ENCODE measurements at places on chromosomes 7 and 10. TPM values are rescaled to one million over a fixed set of nuclear protein-coding genes. Genes with fewer than 3 reads are reported as not detected.

- DNase-seq = no peak
These were observed 255.6 kb downstream of the GFRA1 start for GRCh38 chr10:116017405-116017804.

Gene EEPD1
- total RNA-seq = 6.3 TPM

DNA sequence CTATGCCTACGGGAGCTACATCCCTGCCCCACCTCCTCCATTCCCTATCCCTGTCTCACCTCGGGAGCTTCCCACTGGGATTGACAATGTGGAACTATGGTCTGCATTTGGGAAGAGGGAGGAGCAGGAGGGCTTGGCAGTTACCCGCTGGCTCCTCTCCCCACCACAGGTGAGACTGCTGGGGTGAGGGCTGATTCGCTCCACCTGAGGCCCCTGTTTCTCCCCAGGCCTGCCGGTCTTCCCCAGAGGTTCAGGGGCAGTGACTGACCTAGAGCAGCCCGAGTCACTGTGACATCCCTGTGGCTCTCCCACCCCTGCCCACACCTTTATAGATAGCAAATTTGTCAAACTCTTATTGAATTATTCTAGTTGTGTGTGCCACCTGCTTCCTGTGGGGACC lies 252.6 kb downstream of the GLRX3 start:
- no peak for DNase-seq

DNA sequence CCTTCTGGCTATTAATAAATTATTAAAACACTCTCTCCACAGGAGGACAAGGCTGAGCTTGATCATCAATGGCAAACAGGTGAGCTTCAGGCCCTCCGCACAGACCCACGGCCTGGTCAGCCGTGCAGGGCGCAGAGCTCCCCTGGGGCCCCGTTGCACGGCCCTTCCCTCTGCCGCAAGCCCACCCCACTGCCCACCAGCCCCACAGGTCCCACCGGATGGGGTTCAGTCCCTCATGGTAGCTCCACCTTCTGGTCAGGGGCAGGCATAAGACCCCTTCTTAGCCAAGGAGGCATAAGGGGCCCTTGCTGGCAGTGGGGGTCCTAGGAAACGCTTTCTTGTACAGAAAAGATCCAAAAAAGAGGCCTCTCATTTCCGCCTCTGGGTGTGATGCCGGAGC lies 84.6 kb downstream of the MAD1L1 start:
- DNase-seq = no peak

Gene NDUFB8
- 162 TPM for total RNA-seq

DNA sequence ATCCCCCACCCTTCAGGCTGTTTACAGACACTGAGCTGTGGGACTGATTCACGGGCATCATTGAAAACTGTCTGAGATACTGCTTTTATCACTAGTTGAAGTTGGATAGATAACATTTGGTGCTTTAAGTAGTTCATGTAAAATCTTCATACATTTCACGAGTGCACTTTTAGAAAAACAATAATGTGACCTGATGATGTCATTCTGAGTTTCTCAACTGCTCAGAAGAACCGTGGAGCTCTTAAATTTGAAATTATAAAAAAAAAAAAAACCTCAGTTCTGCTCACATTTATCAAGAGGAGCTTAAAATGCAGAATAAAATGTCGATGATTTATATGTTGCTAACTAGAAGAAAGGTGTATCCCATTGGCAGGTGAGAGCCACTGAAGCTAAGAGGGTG lies 81.5 kb downstream of the GALNT11 start:
- no peak for DNase-seq

Gene LRMDA
- total RNA-seq = not detected

- DNase-seq = no peak
These were observed 58.7 kb upstream of the TFEC start for GRCh38 chr7:116089293-116089692.

Gene HTR5A
- not detected for total RNA-seq

Gene RAMP3
- total RNA-seq = not detected

Gene PHKG1
- total RNA-seq = 2.9 TPM

DNA sequence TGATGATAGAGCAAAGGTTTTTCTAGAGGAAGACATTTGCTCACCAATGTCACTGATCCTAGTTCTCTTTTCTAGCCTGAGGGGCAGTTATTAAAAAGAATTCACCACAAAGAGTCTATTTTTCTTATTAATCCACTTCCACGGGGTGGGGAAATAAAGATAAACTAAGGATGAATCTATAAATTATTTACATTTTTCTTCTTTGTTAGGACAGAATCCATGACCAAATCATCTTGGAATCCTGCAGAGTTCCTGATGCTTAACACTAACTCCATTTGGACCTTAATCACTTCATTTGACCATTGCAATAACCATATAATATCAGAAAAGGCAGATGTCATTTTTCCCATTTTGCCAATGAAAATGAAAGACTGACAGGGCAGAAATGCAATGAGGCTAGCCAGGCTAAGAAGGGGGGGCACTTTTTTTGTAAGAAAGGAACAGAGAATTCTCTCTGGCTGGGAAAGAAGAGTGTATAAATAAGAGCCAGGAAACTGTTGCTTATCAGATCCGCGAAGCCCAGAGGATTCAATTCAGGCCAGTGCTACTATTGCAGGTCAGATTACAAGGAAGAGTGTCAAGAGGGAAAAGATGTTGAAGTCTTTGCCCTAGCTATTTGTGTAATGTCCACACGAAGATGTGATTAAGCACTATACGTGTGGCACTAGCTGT lies 433.2 kb downstream of the TNS3 start:
- DNase-seq = no peak

Gene PSD
- total RNA-seq = 4.9 TPM

- no peak for DNase-seq
These were observed 68.5 kb downstream of the SLC25A13 start for GRCh38 chr7:96253441-96253840.

DNA sequence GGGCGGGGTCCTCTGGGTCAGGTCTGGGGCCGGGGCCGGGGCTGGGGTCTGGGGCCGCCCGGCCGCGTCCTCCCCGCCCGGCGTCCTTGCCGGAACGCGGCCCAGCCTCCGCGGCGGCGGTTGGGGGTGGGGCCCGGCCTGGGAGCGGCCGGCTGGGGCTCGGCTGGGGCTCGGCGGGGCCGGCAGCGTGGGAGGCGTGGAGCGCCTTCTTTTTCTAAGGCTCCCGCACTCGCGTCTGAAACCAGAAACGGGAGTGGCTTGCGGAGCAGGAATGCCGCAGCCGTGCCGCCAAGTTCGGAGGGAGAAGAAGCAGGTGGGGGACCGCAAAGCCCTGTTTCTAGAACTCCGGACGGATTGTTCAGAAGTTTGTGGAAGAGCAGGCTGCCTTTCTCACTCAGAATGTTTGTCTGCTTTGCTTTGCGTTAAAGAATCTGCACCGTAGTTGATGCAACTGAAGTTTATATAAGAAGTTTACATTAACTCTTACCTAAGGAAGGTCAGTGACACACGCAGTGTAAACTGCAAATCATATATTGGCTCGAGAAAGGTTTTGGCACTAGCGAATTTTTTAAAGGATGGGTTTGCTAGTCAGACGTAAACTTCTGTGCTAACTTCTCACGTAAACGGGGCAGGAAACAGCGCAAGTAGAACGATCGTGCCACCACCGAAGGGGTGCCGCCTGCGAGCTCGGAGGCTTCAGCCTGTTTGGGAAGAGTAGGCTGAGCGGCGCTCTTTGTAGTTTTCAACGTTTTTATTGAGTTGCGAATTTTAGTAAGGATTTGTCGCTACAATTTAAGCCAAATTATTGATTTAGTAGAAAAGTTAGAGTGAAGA lies 729 bp downstream of the DNAJB6 start:
- DNase-seq = peak; percentile 64

- DNase-seq = no peak
These were observed 17.9 kb downstream of the MMP21 start for GRCh38 chr10:125757742-125758141.

GRCh38 chr7:415646-416525 lies 103.8 kb downstream of the PDGFA start:
- DNase-seq = no peak

- DNase-seq = no peak
These were observed 74.5 kb downstream of the BMPER start for GRCh38 chr7:33979807-33980355.

DNA sequence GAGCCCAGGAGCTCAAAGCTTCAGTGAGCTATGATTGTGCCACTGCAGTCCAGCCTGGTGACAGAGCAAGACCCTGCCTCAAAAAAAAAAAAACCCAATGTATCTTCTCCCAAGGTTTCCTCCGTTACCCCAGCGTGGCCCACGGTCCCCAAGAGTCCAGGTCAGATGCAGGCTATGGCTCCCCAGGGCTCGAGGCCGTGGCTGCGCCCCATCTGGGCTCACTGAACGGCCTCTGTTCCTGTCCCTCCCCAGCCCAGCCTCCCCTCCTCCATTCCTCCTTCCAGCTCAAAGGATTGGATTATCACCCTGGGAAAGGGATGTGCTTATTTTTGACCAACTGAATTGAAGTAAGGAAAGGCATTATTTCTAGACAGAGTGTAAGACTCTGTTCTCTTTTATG lies 31.0 kb downstream of the STK32C start:
- no peak for DNase-seq

DNA sequence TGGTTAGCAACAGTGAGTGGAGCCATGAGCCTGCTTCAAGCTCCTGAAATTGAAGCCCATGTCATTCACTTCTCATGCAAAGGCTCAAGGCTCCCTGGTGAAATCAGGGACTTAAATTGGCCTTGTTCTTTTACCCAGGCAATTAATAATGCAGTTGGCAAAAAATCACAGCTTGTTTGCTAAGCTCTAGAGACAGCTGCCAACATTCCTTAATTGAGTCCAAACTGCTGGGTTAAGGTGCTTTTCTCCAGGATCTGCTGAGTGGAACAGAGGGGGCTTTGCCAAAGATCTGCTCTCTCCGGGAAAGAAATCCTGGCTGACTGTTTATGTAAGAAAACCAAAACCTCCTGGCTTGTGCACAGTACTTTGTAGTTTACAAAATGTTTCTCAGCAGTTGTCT lies 257.6 kb upstream of the GHITM start:
- no peak for DNase-seq

DNA sequence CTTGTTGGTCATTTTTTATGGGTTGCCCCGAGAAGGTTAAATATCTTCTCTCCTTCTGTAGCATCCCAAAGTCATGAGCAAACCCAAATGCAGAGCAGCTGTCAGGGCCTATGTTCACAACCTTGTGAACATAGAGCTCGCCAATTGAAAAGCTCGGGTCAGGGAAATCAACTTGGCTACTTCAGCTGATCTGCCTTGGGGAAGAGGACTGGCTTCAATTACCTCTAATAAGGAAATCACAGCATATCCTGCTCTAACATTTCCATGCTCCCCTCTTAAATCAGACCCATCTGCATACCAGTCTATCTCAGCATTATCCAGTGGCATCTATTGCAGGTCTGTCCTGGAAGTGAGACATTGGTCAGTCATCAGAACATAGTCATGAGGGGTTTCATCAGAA lies 105.6 kb downstream of the ANKRD26 start:
- DNase-seq = no peak

- no peak for DNase-seq
These were observed 11.4 kb downstream of the NHLRC2 start for GRCh38 chr10:113865901-113866300.

- DNase-seq = no peak
These were observed 257.0 kb downstream of the PHTF2 start for GRCh38 chr7:78055599-78055998.

GRCh38 chr10:114603948-114604347 lies 54.1 kb downstream of the ABLIM1 start:
- no peak for DNase-seq

DNA sequence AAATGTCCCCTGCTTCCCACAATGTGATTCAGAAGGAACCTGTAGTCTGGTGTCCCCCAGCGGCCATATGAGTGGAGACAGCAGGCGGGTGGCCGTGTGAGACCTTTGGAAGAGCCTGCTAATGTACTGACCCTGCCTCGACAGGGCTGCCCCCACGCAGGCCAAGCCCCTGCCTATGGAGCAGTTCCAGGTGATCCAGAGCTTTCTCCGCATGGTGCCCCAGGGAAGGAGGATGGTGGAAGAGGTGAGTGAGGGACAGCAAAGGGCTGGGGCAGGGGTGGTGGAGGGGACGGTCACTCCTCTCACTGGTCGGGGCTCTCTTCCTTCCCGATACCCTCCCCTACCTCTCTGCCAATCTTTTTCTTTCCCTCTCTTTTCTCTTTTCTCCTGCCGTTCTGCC lies 55.7 kb downstream of the PALD1 start:
- DNase-seq = no peak

DNA sequence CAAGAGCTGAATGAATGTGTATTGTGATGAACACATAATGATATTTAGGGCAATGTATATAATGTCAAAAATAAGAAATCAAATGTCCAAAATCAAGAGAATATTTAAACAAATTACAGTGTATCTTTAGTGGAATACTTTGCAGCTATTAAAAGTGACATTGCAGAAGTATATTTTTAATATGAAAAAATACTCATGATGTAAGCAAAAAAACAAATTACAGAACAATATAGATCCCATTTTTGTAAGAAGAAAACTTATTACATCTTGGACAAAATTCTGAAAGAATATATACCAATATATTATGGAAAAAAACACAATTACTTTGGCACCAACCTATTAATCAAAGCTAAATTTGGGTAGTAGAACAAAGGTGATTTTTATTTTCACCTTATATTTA lies 308.2 kb upstream of the NEBL start:
- no peak for DNase-seq
